ENCODE measurements at places on chromosomes 11 and 22.

- no peak for DNase-seq
These were observed 1.5 kb downstream of the LMF2 start for GRCh38 chr22:50505776-50506610.

DNA sequence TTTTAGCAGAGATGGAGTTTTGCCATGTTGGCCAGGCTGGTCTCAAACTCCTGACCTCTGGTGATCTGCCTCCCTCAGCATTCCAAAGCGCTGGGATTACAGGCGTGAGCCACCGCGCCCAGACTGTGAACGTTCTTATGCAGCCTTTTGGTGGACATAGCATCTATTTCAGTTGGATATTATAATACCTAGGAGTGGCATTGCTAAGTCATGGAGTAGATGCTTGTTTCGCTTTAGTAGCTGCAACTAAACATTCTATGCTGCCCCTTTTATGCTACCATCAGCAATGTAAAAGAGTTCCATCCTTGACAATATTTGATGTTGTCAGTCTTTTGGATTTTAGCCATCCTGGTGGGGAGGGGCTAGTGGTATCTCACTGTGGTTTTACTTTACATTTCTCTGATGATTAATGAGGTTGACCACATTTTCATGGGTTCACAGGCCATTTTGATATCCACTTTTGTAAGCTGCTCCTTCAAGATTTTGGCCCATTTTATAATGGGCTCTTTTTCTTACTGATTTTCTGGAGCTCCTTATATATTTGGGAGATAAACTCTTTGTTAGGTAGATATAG is 16.5 kb upstream of the APOBEC3A start:
- no peak for DNase-seq

DNA sequence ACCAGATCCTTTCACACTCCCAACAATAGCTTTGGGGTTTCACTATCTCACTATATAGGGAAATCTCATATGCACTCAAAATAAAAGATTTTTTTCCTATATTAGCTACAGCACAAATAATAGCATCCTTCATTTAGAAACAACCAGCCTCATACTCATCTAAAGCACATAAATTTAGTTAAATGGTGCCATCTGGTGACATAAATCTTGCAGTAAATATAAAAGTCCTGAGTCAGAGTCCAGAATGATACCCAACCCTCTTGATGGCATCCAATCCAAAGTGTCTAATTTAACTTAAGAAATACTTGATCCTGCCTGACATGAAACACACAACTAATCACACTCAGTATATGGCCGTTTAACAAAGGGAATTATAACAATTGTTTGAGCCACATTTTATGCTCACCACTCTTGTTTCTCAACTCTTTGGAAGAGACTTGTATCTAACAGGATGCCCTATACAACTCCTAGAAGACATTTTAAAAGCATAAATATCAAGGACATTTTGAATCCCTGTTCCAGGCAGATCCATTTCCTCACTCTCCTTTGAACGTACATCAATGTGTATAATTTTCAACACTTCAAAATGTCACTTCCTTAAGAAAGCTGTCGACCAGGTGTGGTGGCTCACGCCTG is 36.2 kb downstream of the DLG2 start:
- no peak for DNase-seq

DNA sequence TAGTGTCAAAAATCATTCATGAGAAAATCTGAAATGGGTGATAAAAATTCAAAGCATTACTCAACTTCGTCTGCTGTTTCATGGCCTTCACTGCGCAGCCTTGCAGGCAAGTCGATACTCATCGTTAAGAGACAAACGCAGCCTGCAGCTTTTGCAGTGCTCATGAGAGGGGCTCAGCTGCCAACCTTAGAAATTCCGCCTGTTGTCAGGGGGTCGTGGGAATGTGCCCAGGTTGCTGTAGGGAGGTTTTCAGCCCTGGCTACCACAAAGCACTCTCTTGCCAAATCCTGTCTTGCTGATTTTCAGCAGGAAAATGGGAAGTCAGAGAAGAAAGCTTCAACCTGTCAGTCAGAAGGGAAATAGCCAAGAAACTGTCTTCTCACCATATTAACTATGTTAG is 25.4 kb upstream of the GRAMD1B start:
- DNase-seq = no peak

GRCh38 chr22:39900306-39901227 is at the start of gene GRAP2:
GRAP2 (plus strand) TSS chr22:39901084; CDS start chr22:39947107, 46,023 bp downstream.
- peak; percentile 41 for DNase-seq

DNA sequence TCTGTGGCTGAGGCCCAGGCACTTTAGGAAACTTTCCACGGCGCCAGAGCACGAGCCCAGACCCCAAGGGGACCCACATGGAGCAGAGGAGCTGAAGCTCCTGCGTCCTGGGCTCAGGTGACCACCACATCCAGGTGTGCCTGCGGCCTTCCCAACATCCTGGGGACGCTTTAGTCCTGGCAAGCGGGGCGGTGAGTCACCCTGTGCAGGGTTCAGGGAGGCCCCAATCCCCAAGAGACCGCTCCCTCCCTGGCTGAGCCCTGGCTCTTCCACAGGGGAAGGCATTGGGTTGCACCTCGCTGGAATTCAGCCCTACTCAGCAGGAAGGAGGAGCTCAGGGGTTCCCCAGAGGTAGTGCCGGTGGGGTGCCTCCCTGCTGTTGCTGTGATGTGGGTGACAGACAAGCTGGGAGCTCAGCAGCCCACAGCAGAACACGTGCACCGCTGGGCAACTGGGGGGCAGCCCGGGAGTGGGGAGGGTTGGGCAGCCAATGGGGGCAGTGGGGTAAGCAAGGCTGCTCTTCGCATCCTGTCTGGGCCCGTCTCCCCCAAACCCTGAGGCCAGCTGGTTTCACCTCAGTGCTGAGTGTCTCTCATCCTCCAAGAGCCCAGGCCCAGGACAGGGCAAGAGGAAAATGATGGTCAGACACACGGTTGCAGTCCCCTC is 802.8 kb downstream of the BRD1 start:
- no peak for DNase-seq

DNA sequence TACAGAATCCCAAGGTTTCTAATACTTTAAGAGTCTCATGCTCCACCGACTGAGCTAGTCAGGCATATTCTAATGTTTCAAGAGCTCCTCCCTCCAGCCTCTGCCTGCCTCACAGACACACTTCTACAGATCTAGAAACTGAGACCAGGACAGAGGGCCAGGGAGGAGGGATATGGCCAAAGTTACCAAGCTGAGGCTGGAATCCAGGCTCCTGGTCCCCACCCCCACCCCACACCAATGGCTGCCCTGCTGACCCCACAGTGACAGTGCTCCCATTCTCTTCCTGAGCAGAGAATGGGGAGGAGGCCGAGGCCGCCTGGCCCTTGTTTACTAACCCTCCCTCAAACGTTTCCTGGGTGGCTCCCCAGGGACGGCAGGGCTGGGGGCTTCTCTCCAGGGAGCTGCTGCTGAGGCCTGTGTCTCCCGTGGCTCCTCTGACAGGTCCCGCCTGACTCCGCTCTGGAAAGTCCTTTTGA is 2.2 kb downstream of the PLEKHB1 start:
- no peak for DNase-seq

DNA sequence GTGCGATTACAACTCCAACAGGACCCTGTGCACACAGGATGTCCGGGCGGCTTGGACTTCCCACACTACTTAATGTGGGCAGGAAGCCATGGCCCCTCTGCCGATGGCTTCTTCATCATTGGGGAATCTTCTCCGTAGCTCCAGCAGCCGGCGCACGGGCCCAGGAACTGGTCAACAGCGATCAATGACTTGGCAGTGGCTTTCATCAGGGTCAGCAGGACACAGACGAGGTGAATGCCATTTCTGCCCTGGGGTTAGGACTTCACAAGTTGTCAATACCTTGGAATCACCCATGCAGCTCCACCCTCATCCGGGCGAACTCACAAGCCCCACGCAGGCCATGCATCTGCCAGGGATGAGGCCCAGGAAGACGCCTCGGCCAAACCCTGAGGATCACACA is 645.7 kb downstream of the BRD1 start:
- DNase-seq = no peak

DNA sequence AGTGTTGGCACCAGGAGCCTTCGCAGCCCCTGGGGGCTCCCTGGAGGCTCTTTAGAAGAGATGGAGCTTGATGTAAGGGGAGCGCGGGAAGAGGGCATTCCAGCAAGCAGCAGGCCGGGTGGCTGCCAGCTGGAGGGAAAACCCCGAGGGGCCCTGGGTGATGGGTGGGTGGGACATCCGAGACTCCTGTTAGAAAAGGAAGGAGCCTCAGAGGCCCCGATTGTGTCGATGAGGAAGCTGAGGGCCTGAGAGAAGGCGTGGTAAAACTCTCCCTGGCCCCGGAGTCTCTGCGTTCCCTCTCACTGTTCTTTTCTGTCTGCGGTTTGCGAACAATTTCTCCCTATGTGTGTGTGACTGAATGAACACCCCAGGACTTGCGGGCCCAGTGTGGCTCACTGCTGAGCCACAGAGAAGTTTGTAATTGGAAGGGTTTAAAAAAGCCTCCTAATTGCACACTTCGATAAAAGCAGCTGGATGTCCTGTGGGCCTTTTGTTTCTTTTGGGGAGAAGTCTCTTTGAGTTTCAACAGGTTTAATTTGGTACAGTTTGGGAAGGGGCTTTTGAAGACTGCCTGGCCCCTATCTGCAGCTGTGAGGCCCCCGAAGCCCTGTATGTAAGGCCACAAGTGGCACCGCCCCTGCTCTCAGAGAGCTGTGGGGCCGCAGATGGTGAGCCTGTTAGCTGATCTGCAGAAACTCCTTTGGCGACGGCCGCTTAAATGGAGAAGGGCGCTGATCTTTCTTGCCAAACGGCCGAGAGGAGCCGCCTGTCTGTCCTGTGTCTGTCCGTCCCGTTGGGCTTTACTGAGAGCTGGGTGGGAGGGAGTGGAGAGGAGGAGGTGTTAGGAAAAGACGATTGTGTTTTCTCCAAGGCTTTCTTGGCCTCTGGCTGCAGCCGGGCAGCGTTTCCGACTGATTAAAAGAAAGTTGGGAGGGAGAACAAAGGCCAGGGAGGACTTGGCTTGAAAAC is 2.0 kb downstream of the FBLN1 start:
- no peak for DNase-seq

GRCh38 chr11:127226949-127227348 is 226.4 kb upstream of the KIRREL3 start:
- DNase-seq = no peak

DNA sequence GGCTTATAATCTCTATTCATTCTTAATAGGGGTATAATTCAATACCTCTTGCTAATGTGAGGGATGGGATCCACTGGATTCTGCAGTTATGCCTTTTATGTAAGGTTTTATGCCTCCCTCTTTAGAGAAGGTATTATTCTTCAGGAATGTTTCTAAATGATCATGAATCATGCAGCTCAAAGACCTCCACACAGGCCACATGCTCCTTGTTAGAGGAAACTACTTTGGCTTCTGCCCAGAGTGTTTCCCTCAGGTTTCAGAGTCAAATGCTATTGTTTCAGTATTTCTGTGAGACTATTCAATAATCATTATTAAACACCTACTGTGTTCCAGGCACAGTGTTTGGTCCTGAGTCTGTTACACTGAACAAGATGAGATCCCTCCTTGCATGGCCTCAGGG is 115.9 kb downstream of the RAB38 start:
- DNase-seq = no peak

DNA sequence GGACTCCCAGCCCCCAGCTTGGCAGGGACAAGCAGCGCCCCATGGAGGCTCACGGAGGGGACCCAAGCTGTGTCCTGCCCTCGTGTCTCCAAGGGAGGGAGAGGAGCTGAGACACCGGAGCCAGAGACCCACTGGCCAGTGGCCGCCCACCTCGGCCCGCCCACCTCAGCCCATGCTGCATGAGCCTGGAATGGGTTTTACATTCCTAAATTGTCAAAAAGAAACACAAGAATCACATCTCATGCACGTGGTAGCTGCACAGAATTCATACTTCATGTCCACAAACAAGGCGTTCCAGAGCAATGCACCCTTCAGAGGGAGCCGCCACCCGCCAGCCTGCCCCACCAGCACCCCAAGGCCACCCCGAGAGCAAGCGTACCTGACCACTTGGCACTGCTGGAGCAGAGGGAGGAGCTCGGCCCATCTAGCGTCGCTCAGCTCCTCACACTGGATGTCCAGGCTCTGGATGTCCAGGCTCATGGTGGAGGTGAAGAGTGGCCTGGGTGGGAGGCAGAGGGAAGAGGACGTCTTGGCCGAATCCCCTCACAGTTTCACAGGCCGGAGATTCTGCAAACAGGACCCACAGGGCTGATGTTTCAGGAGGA is 5.3 kb downstream of the RNH1 start:
- DNase-seq = no peak

DNA sequence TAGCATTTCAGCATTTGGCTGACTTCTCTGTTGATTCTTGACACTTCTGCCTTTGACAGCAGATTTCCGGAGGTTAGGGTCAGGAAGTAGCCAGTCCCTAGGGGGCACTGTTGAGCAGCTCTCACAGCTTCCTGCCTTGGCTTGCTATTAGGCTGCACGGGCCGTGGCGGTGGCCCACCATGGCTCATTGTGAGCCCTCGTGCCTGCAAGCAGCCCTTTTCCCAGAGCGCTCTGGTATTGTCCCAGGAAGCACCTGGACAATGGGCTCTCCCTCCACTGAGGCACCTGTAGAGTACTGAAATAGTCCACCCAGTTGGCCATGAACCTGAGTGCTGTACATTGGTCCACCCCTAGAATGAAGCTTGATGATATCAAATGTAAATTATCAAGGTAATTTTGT is 100.2 kb upstream of the GAL start:
- peak; percentile 20 for DNase-seq

DNA sequence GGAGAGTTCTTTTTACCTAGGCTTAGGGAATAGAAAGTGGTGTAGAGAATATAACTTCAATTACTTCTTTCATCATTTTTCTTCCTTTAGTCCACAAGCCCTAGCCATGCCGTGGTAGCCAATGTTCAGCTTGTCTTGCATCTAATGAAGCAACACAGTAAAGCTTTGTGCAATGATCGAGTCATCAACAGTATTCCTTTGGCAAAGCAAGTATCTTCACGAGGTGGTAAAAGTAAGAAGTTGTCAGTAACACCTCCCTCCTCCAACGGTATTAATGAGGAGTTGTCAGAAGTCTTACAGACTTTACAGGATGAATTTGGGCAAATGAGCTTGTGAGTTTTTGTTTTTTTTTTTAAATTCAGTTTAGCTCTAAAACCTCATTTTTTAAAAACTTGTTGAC is 37.4 kb downstream of the CEP57 start:
- no peak for DNase-seq

DNA sequence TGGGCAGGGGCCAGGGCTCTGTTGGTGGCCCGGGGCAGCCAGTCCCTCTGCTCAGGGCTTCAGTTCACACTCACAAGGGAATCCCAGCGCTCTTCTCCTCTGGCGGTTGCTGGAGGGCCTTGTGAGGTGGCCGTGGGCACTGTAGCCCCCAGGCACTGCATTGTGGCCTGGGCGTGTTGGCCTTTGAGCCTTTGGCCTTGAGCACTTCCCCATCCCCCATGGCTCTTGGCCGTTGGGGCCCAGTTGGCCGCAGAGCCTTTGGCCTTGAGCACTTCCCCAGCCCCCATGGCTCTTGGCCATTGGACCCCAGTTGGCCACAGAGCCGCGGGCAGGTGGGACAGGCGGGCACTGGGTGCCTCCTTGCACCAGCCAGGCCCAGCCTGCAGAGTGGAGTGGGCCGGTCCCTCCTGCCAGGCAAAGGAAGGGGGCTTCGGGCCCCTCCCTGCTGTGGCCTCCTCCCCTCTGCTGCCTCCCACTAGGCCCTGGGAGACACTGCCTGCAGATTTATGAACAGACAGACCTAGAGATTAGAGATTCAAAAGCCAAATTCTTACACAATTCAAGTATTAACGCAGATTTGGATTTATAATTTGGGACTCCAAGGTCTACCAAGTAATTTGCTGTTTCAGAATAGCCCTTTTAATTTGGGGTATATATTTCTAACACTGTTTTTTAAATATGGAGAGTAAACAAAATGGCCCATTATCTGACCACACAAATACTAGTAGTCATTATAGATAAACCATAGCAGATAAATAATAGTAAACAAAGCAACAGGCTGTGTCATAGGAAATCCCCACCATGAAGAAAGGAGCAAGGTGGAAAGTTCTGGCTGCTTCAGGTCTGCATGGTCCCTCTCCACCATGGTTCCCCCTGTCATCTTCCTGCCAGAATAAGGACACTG is 18.2 kb upstream of the TXNRD2 start:
- DNase-seq = no peak
